Stimulated activated CD8-positive, alpha-beta memory T cell treated with anti-CD3 and anti-CD28 coated beads, Interleukin-7, amount 100 ng/mL, for 1 hour (primary cell): ENCODE measurements at places on chromosomes 2 and 18.

DNA sequence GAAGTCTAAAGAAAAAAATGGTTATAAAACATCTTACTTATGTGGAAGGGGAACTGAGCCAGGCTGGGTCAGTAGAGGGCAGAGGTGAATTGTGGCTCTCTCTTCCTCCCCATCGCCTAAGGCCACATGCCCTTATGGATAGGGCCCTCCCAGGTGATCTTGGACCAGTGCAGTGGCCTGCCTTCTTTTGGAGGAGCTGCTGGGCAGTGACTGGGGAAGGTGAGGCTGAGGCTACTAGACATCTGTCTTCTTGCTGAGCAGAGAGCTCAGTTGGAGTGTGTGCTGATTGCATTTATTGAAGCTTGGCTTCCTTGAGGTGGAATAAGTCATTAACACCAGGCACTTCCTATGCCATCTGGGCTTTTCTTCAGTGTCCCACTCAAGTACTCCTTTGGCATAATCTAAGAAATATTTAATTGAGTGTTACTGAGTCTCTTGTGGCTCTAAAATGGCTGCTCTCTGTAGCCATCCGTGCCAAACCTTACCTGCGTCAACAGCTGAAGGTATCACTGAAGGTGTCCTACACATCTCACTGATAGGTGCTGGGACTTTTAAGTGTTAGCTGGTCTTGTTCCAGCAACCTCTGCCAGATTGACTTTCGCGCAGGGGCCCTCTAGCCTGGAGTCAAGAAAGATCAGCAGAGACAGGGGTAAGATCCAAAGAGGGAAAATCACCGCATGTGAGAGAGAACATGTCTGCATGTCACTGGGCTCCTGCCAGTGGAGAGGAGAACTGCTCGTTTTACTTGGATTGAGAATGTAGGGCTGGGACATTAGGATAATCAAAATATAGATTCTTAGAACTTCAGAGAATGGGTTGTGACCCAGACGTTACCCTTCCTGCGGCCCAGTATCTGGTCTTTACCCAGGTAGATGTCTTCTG lies 256.1 kb downstream of the LTBP1 start:
- DNase-seq = no peak

DNA sequence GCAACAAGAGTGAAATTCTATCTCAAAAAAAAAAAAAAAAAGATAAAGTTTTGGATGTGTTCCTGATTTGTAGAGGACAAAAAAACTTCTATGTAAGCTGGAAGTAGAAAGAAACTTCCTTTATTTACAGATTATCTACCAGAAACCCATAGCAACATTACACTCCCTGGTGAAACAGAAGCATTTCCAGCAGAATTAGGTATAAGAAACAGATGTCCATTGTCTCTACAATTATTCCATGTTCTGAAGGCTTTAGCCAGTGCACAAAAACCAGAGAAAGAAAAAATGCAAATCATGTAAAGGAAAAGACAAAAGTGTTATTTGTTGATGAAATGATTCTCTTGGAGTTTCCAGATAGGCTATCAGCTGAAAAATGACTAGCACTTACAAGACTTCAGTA lies 4.9 kb downstream of the TUBB6 start:
- DNase-seq = no peak

GRCh38 chr18:8787371-8787670 lies 82.0 kb downstream of the MTCL1 start:
- DNase-seq = no peak

GRCh38 chr18:57584444-57584843 lies 2.1 kb downstream of the FECH start:
- DNase-seq = no peak

- DNase-seq = no peak
These were observed 97.8 kb downstream of the TMEM18 start for GRCh38 chr2:579351-579886.

DNA sequence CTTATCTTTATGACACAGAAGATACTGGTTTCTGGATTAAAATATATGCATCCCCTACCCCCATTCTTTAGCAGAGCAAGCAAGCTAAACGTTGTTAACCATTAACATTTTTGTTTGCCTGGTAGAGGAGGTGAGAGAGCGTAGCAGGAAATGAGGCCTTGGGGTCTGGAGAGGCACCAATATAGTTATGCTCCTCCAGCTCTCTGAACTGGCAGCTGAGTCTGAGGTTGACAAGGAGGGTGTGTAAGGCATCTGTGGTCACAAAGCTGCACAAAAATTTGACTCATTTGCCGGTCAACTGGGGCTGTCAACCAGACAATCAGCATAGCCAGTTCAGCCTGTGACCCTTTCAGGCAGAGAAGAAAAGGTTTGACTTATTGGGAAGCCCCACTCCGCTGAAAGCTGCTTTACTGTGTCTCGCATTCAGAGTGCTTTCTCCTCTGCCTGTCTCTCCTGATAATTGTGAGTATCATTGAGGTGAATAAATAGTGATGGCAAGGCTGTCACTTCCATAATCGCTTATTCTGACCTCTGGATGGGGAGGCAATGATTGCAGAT lies 647.5 kb upstream of the SETBP1 start:
- DNase-seq = no peak

GRCh38 chr2:217331523-217332416 lies 471.9 kb upstream of the TNP1 start:
- DNase-seq = no peak

GRCh38 chr2:9703085-9703678 lies 72.4 kb upstream of the YWHAQ start:
- DNase-seq = peak; percentile 73

- DNase-seq = no peak
These were observed 44.5 kb downstream of the USP37 start for GRCh38 chr2:218523651-218524050.

DNA sequence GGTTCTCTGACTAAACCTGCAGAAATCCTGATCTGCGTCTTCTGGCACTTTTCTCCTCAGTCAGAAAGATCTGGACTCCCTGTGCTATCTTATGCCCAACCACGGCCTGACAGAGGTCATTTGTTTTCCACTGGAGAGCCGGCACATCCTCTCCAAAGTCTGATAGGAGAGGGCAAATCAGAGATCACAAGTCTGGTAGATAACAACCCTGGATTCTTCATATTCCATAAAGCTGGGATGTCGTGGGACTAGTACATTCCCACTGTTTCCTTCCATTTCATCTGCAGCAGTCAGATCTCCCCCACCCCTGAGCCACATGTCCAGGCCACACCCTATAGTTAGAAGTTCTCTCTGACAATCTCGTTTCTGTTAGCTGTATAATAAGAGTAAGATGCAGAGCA lies 157.0 kb downstream of the MGAT5 start:
- DNase-seq = no peak

- DNase-seq = no peak
These were observed 283.4 kb downstream of the CLIP4 start for GRCh38 chr2:29398384-29399237.

DNA sequence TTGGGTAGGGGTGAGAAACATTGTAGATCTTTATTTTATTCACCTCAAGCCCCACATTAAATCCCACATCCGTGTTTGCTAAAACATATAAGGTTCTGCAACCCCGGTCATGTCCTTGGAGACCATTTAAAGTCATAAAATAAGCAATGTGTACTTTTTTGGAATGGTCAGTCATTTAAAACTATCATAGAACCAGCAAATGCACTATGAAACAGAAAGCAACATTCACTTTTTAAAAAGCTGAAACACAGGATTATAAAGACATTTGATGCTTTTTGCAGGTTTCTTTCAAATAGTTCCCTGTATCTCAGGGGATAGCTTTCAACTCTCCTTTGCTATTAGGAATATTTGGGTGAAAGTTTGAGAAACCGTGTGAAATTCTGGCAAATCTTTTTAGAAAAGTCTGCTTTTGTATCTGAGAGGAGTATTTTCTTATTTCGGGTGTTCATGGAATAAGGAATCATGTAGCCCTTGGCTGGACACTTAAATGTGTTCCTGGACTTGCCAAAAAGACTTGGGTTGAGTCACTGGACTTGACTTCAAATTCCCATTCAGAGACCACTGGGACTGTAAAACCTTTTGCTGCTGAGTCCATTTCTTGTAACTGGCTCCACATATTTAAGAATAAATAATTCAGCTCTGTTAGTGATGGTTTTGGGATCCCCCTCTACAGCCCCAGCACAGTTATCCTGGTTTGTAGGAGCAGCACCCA lies 5.9 kb upstream of the CETN1 start:
- no peak for DNase-seq

- no peak for DNase-seq
These were observed 1277.0 kb upstream of the SLC39A10 start for GRCh38 chr2:194380011-194380410.

DNA sequence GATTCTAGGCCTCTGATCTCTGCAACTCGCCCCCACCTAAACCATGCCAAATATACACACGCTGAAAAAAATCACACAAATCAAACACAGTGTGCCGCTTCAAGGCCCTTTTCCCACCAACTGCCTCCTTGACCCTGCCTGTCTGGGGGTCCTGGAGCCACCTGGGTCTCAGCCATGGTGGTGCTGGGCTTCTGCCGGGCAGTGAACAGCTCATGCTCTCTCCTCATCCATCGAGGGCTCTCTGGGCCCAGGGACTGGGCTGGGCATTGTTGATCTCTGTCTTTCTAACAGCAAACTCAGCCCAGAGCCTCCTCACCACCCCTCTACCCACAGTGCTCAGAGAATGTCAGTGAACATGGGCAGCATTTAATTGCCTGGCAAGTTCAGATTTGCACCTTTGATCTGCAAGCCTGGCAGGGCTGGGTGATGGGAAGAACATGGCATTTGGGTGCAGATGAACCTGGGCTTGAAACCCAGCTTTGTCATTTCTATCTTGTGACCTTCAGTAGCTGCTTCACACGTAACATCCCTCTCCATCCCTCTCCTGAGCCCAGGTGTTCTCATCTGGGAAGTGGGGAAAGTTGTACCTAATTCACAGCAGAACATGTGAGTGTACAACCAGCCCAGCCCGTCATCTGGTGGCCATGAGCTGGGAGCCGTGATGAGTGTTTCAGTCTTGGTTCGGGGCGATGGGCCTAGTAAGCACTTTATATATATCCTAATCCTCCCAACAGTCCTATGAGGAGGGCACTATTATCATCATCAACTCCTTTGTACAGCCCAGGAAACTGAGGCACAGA lies 46.1 kb downstream of the SDC1 start:
- no peak for DNase-seq

GRCh38 chr2:18380321-18380720 lies 180.1 kb downstream of the RDH14 start:
- no peak for DNase-seq

DNA sequence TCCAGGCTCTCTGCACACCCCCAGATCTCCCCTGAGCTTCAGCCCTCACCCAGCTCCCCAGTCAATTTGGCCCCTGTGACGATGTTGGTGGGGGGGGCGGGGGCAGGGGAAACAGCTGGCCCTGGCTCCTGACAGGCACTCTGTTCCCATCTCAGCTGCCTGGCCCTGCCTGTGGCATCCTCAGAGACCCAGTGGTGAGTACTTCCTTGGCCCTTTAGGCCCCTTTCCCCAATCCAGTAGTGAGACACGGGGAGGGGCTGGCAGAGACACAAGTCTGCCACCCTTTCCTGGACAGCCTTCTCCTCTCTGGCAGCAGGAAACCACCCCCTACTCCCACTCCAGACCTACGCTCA lies 19.3 kb upstream of the C1QL2 start:
- DNase-seq = no peak

DNA sequence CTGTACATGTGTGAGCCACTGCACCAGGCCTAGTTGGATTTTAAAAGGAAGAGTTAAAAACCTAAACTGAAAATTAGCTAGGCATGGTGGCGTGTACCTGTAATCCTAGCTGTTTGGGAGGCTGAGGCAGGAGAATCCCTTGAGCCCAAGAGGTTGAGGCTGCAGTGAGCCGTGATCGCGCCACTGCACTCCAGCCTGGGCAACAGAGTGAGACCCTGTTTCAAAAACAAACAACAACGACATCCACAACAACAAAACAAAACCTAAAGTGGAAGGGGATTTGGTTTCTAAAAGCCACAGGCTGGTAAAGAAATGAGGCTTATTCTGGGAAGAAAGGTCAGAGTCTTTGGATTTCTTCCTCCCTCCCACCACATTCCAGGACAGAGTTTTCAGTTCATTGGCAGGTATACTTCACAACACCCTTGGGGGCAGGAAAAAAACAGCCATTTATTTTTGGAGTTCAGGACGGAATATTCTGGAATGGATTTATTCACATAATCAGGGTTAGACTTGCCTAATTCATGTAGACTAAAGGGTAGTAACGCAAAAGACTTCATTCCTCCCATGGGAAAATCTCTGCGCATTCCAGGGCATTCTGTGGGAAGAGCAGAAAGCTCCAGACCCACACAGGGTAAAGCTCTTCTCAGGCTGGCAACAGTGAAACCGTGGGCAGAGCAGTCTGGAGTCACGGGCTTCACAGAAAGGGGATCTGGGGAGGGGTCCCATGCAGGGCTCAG lies 34.9 kb downstream of the TEX44 start:
- DNase-seq = no peak

DNA sequence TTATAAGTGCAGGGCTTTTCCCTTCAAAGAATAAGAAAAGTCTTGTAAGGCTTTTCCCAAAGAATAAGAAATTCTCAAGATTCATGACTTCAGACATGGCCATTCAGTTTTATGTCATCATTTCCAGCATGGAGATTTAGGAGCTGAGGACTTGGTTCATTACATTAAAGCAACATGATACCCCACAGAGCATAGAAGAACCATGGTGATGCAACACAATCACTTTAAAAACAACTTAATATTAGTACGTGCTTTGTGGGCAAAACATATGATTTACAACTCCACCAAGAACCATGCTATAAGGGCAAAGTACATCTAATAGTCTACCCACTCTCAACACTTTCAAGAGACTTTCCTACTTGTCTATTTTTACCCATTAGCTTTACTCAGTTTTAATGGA lies 214.4 kb downstream of the SRBD1 start:
- no peak for DNase-seq

- no peak for DNase-seq
These were observed 123.1 kb upstream of the STK17B start for GRCh38 chr2:196294516-196294909.

- DNase-seq = no peak
These were observed 397.6 kb upstream of the HS6ST1 start for GRCh38 chr2:128716299-128716721.

- DNase-seq = no peak
These were observed 80.4 kb upstream of the RNU4ATAC start for GRCh38 chr2:121450301-121450700.

- no peak for DNase-seq
These were observed 7.3 kb upstream of the SETBP1 start for GRCh38 chr18:44673256-44673880.

DNA sequence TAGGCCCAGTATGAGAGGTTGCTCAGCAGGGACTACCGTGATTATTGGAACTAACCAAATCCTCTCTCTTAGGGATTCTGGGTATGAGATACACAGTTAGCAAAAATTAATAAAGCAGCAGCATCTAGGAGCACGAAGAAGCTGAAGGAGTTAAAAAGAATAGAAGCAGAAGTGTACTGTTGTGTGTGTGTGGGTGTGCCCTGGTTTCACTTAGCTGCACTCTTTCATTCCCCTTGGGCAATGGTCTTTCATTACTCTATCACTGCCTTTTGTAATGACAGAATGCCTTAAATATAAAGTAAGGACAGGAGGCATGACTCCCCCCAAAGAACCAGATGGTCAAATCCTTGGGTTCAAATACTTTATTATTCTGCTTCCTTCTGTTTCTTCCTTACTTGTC lies 115.9 kb upstream of the CD302 start:
- no peak for DNase-seq

- DNase-seq = no peak
These were observed 124.6 kb downstream of the SPOPL start for GRCh38 chr2:138626148-138626547.

GRCh38 chr2:2192091-2192955 lies 138.8 kb downstream of the MYT1L start:
- DNase-seq = no peak

- peak; percentile 13 for DNase-seq
These were observed 181.7 kb downstream of the ANAPC1 start for GRCh38 chr2:111702119-111702803.

GRCh38 chr2:157061799-157062198 lies 195.7 kb upstream of the GALNT5 start:
- no peak for DNase-seq
